Lower leg skin (tissue), 4 donors: ENCODE measurements at places on chromosomes 12 and 14.

DNA sequence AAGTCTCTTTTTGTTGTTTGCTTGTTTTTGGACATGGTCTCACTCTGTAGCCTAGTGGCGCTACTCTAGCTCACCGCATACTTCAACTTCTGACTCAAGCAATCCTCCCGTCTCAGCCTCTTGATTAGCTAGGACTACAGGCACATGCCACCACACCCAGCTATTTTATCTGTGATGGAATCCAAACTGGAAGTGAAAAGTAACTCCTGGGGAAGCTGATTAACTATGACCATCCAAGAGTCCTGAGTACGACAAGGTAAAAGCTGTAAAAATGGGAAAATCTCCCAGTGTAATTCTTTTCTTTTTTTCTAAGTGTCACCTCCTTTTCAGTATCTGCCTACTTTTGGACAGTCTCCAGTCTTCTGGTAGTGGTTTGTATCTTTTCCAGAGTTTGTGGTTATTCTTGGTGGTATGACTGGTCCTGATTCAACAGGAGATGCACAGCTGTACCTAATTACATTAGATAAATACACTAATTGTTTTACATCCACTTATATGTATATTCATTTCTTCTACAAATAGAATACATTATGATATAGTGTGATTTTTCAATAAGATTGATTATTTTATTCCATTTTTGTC is 97.8 kb downstream of the SLC6A15 start:
- DNase-seq, result no peak

DNA sequence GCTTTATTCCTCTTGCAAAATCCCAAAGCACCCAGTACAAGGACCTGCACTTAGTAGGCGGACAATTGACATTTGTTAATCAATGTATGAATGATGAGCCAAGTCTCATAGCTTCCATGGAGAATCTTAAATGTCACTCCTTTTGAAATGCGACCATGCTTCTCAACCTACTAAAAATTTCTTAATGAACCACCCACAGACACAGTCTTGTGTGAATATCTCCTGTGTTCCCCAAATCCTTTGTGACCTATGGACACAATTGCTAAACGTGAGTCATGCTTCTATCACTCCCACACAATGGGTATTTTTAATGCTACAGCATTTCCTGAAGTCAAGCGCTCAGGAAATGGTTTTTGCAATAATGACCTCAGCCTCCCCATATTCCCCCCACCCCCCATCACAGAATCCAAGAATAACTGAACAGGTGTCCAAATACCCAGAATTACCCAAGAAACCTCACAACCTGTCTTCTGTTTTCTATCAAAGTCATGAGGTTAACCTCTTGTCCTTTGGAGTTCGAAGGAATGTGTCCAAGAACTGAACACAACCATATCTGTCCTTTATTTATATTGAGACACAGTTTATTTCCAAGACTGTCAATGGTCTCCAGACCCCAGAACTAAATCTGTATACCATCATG is 163.6 kb upstream of the PLEKHG7 start:
- DNase-seq, result no peak

- no peak for DNase-seq
Measured at GRCh38 chr14:104864267-104865080, 594 bp upstream of the CEP170B start.

- no peak for DNase-seq
Measured at GRCh38 chr12:64098709-64099354, 123.3 kb downstream of the KICS2 start.

DNA sequence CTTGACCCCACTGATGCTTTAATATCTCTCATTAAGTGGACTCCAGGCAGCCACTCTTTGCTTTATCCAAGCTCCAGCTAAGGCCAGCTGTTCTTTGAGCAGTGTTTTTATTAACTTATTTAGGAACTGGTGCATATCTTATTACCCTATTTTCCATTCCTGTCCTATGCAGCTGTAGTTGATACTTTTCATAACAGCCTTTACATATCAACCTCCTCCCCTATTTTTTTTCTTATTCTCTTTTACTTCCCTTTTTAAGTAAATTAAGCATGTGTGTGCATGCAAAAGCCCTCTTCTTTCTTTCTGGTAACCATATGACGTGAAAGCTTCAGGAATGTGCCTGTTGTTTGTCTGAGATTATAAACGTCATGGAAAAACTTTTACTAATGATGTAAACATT is 121.2 kb downstream of the PTPRQ start:
- DNase-seq, result no peak

DNA sequence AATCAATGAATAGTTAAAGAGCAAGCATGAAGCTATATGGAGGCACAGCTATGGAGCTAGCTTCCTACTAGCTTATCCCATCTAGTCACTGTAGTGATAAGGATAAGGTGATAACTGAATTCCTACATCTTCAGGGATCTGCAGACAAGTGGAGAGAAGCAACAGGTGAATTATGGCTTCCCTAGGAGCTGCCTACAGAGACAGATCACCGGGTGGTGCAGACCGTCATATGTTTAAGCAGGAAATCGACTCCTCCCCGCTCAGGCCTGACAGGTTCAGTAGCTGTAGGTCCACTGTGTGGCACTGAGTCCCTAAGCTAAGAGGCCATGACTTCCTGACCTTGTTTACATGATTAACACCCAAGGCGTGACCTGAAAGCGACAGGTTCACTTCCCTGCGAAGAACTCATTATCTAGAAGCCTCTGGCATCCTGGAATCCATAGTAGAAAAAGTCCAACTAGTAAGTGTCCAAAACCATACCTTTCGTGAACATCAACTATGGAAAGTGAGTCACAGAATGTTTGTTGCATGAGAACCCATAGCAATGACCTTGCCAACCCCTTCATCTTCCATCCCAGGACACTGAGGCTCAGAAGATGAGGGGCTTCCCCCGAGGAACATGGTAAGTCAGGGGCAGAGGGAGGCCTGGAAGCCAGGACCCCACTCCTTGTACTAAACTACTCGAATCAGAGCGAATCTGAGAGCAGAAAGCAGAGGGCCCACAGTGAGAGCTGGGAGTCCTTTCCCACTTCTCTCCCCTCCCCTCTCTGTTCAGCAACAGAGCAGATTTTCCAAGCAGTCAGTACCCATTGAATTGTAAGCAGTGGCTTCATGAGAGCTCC is 75.4 kb upstream of the CCND2 start:
- no peak for DNase-seq

DNA sequence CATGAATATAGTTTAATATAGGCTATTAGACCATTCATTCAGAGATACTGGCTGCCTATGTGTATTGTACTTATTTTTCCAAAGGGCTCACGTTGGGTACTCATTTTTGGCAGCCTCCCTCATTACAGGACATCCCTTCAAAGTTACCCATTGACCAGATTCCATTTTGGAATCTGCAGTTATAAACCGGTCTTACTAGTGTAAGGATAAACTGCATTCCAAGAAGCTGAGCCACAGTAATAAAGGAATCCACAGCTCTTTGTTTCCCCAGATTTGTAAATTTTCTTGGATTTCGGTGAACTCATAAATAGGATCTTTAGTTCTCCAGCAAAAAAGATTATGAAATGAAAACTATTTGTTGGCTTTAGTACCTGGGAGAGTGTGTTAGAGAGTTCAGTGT is 18.9 kb upstream of the CFL2 start:
- DNase-seq, result no peak

- DNase-seq, result no peak
Measured at GRCh38 chr12:126976579-126976978, 1290.4 kb upstream of the TMEM132C start.
